ENCODE measurements at places on chromosomes 6 and 20.

DNA sequence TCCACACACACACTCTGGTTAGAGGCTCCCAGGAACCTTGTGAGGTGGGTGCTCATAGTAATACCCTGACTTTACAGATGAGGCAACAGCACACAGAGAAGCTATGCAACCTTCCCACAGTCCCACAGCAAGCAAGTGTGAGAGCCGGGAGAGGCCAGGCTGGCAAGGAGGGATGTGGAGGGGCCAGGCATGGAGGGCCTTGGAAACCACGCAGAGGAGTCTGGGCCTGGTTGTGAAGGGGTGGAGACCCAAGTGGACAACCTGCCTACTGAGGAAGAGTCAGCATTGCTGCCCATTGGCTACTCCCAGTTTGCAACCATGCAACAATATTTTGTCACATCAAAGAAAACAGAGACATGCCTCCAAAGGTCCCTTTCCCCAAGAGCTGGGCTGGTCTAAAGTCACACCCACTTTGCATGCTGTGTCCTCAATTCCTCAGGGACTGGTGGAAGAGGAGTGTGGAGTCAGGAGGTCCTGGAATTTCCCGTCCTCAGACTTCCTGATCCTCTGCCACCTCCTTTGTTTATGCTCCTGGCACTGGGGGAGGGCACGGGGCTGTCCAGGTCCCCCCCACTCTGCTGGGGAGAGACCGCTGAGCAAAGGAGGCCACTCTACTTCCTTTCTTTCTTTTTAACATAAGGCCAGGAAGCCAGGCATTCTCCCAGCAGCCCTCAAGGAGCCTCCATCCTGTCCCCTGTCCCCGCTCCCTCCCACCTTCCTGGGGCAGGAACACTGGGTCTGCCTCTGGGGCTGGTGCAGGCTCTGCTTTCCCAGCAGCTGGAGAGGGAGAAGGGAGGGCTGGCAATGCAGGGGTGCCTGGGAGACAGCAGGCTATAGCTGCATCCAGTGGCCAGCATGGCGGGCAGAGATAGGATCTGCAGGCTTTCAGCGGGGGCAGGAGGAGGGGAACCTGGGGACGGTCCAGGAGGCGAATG is 68.3 kb downstream of the NOL4L start:
- DNase-seq: no peak

GRCh38 chr6:23601811-23602345 is 524.1 kb upstream of the NRSN1 start:
- DNase-seq: no peak

- no peak for DNase-seq
These were observed 458.4 kb downstream of the GRIK2 start for GRCh38 chr6:101851911-101852310.

GRCh38 chr20:18019068-18019467 is 38.6 kb downstream of the OVOL2 start:
- no peak for DNase-seq

GRCh38 chr6:42467651-42468050 is 15.9 kb upstream of the TRERF1 start:
- no peak for DNase-seq

DNA sequence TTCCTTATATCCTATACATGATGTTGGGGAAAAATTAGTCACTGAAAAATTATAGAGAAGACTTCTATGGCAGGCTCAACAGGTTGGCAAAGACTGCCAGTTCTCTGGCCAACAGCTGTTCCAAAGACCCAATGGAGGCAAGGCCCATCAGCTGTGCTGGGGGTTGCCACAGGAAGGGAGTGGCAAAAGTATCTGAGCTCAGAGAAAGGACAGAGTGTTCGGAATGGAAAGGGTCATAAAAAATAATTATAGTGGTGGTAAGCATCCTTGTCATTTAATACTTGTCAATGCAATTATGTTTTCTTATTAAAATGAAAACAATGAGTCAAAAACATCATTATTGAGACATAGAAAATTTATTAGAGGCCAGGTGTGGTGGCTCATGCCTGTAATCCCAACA is 36.1 kb downstream of the FASTKD5 start:
- DNase-seq: no peak

DNA sequence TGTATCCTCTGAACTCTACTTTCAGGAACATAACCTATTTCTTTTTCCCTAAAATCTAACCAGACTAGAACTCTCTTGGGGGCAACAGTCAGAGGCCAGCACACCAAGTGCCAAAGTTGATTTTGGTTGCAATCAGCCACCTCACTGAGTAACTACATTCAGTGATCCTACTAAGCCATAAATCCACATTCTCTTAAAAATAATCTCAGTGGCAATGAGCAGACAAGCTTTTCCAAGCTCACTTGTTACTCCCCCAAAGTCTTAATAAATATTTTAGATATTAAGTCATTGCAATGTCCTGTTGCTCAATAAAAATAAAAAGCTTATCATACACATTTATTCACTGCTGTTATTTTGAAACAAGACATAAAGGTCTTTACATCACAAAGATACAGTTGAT is 9.8 kb downstream of the RGS17 start:
- no peak for DNase-seq

DNA sequence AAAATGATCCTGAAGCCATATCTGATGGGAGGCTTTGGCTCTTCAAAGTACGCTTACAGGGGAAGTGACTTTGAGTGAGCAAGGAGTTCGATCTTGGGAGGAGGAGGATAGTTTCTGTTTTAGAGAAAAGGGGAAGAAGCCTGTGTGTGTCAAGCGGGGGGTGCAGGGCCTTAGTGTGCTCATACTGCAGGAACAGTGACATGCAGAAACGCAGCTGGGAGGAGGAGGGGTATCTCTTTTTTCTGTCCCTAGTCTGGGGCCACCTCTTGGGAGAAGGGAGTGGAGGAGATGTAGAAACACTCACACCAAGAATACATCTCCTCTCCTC is 19.8 kb downstream of the SIRPD start:
- no peak for DNase-seq

DNA sequence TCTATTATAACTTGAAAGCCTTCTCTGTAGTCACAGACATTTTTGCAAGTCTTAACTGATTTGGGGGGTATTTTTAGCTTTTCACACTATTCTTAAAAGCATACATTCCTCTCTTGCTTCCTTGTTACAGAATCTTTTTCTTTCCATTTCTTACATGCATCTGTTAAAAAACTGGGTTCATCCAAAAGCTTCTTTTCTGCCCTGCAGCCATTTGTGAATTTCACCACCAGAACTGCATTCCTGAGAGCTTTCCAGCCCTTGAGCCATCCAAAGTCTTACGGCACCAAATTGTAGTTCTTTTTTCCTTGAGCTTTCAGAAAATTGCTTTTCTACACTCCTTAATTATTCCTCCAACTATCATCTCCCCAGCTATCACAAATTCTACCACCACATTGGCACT is 19.7 kb upstream of the GSTA4 start:
- no peak for DNase-seq

- no peak for DNase-seq
These were observed 36.0 kb upstream of the CSE1L start for GRCh38 chr20:49009899-49010631.

DNA sequence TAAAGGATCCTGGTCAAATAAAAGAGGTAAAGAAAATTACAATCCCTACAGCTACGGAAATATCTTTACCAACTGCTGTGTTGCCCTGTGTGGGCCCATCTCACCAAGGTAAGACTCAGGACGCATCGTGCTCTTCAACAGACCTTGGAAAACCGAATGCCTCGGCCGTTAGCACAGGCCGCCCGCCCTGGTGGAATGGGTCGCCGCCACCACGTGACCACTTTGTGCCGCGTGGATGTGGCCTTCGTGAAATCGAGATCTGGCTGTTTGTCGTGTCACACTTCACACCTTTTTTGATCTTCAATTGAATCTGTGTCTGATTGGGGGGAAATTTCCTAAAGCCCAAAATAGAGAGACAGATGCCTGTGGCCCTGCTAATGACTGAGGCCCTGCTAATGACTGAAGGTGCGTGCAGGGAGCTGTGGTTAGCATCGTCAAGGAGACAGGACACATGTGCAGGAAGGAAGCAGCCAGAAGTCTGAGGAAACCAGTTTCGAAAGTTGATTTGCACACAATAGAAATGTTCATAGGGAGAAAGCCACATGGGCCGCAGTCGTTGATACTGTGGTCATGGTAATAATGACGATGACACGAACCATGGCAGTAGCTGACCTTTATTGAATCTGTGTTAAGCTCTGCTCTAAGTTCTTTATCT is 175.7 kb upstream of the SNX9 start:
- no peak for DNase-seq

GRCh38 chr6:160121981-160122380 is 366 bp downstream of the SLC22A1 start:
- no peak for DNase-seq

DNA sequence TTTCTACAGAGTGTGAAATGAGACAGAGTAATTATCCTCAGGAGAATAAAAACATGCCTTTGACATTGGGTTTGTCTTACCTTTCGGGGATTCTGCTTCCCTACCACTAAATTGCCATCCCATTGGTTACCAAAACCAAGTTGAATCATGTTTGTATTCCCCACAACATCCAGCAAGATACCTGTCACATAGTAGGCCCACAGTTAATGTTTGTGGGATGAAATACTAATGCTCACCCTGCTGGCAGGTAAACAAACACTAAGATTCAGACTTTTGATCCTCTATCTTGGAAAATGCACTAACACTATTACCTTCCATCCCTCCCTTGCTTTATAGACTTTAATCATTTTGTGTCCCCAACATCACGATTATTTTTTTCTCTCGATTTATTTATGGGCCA is 8.2 kb upstream of the STXBP5 start:
- DNase-seq: no peak

DNA sequence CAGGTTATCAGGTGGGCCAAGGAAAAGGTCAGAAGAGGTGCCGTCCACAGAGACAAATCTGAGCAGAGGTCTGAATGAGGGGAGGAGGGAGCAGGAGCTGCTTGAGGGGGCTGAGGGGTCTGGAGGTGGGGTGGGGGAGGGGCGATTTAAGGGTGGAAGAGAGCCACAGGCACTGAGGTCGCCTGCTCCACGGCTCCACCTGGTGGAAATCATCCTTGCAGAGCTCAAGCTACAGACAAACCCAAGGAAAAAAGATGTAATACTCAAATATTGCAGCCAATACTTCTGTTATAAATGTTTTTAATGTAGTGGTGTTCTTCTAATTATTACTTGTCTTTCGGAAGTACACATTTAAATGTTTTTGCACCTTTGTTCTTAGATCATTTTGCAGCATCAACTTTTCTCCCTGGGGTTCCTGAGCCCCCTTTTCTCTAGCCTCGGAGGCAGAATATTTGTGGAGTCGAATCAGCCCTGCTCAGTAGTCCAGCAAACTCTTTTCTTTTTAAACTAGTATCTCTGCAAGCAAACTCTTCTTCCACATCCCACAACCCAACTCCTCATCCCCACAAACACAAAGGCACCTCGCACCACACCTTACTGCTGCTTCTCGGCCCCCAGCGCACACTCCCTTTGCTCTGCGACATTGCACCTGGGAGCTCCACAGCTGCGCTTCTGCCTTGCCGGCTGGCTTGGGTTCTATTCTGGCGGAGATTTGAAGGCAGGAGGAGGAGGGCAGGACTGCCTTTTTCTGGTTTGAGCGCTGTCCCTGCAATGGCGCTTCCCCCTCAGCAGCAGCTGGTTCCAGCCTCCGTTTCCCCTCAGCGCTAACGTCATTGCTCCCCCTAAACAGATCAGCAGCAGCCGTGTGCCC is 51.0 kb upstream of the TFAP2A start:
- no peak for DNase-seq

DNA sequence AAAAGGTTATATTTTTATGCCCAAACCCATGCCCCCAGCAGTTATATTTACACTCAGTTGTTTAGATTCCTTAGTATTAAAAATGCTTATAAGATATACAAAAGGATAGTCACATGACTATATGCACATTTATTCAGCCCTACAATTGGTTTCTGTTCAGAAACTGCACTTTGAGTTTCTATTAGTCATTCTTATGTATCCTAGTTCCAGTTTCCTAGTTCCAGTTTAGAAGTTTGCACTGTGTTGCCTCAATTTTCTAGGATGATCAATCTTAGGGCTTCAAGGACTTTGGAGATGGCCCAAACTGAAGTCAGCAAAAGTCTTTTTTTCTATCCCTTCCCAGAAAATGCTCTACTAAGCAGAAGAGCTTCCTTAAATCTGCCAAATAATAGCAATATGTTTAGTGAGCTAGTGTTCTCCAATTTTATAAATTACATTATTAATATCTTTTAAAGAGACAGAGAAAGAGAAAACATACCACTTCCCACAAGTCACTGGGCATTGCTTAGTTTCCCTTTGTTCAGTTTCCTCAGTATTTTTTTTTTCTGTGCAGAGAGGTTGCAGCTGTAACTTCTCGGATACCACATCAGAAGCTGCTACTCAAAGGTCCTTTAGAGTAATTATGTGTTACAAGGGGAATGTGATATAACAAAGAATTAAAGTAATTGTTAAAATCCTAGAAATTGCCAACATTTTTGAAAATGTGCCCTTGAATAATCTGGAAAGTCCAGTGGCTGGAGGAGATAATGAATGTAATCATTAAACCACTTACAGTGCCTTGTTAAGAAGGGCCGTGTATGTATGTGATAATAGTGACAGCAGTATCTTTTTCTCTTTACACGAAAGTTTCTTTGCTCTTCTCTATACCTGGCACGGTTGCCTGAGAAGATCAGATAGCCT is 138.8 kb downstream of the KHDRBS2 start:
- no peak for DNase-seq

GRCh38 chr20:45452772-45453691 is 16.5 kb upstream of the WFDC2 start:
- no peak for DNase-seq

DNA sequence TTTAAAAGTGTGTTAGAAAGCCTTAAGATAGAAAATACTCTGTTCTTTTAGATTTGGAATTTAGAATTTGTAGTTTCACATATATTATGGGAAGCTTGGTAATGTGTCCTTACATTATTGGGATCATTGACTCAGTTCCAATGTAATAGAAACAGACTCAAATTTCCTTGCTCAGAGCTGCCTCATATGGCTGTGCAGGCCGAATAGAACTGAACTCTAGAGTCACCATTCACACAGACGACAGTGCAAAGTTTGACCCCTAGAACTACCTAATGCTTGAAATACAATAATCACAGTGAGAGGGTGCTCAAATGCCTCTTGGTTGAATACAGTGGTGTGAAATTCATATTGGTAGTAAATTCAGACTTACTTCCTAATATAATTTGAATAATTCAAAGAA is 482.7 kb upstream of the CITED2 start:
- DNase-seq: no peak

DNA sequence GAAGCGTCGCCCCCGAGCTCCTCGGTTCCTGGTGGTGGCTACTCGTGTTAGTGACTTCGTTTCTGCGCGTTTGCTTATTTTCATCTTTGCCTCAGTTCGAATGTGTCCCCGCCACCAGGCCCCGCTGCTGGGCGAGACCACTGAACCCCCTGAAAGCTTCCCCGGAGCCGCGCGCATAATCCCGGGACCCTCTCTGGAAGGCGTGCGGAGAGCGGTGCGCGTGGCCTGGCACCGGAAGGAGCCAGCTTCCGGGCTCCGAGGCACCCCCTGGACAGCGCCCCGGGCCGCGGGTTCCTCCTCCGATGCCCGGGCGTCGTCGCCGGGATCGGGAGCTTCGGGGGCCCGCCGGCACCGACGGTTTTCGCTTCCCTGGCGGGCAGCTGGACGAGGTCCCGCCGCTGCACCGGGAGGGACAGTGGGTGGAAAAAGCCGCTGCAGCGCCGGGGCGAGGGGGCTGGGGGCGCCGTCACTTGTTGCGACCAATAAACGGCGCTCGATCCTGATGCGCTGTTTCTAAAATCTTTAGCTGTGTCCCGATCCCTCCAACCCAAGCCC is 643 bp upstream of the SLC35D3 start:
- DNase-seq: no peak

Measured in NCI-H446 treated with DMSO at 0.1 percent for 48 hours (cell line).